ENCODE measurements at places on chromosomes 2 and 18.

DNA sequence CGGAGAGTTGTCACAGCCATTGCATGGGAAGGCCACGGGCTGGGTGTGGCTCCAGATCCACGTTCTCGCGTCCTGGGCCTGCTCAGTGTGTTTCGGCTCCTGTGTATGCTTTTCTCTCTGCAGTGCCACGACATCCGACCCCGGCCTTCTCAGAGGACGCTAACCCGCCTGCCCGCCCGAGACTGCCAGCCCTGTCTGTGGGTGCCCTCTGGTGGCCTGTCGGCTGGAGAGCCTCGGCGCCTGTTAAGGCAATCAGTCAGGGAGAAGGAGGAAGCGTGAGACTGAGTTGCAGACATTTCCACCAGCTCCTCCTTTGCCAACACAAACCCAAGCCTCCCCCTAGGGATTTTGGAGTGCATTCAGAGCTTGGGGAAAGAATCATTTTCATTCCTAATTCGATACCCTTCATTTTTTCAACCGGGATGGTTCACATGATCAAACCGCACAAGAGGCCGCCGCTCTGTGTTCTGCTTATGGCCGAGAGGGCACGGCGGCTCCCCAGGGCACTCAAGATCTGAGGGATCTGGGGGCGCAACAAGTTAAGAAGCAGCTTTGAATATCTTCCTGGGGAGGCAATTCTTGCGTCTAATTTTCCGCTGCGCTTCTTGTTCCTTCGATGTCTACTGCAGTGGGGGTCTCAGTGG lies 37.5 kb upstream of the ZBTB7C start:
- DNase-seq: peak; percentile 60

- DNase-seq: no peak
Measured at GRCh38 chr2:181613241-181613640, 43.7 kb downstream of the CERKL start.

- no peak for DNase-seq
Measured at GRCh38 chr2:134976074-134976702, 57.6 kb downstream of the CCNT2 start.

DNA sequence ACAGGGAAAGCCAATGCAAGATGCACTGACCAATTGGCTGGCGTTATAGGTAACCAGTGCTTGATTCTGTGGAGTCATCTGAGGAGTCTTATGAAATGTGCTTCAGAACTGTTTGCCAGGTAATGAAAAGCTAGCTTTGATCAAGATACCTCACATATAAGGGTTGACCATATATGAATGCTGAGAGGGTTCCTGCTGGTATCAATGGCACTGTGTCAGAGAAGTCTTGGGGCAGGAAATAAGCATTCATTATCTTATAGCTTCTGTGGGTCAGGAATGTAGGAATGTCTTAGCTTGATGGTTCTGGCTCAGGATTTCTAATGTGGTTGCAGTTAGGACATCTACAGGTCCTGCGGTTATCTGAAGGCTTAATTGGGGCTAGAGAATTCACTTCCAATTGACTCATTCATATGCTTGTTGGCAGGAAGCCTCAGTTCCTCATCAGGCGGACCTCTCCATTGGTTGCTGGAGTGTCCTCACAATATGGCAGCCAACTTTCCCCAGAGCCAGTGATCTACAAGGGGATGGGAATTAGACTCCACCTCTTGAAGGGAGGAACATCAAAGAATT lies 22.1 kb upstream of the TCF7L1 start:
- no peak for DNase-seq

GRCh38 chr18:75121266-75121665 lies 87.7 kb downstream of the PTGR3 start:
- DNase-seq: no peak

DNA sequence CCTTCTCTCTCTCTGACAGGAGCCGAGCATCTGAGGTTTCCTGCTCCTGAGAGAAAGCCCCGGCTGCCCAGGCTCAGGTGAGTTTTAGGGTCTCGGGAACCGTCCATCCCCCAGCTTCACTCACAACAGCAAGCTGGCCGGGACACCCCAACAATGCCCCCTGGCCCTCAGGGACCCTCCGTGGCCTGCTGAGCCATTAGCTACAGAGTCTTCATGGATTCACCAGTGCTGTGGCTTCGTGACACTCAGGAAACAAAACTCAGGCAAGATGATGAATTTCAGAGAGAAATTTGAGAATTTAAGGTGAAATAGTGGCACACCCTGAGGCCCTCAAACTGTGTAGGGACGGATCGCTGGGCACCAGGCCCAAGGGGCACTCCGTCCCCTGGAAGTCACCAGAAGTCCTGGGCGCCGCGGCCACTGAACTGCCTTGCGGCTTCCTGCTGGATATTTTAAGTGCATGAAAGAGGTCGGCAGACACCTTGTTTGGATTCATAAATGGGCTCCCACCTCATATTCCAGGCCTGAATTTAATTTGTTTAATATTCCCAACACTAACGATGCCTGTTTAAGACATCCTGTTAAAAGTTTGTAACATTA lies 368.3 kb upstream of the SALL3 start:
- DNase-seq: no peak

DNA sequence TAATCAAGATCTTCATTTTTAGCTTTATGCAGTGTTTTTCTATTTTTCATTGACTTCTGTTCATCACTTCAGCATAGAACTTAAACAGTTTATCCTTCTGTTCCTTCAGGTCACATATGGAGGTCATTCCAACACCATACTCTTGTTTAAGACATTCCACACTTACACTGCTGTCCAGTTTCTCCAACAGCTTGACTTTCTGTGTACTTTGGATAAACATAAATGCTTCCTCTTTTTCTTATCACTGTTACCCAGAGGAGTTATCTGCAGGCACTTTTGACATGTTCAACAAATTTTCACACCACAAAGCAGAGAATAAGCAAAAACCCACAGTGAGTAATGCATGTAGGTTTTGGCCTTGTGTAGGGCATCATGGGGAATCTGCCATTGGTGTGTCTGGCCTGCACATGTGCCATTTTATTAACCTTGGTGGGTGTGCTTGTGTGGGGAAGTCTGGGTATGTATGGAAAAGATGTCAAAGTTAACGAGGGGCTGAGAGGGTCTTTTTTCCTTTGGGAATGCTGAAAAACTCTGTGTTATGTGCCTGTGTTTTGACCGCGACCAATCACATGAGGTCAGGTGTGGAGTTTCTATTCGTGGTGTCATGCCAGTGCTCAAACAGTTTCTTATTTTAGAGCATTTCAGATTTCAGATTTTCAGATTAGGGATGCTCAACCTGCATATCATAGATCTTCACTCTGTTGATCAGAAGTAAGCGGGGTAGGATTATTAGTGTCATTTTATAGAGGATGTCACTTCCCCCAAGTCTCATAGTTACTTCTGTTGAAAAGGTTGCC lies 53.9 kb upstream of the ACVR1 start:
- DNase-seq: no peak

- DNase-seq: peak; percentile 42
Measured at GRCh38 chr2:25362434-25363145, 20.9 kb upstream of the DNMT3A start.

DNA sequence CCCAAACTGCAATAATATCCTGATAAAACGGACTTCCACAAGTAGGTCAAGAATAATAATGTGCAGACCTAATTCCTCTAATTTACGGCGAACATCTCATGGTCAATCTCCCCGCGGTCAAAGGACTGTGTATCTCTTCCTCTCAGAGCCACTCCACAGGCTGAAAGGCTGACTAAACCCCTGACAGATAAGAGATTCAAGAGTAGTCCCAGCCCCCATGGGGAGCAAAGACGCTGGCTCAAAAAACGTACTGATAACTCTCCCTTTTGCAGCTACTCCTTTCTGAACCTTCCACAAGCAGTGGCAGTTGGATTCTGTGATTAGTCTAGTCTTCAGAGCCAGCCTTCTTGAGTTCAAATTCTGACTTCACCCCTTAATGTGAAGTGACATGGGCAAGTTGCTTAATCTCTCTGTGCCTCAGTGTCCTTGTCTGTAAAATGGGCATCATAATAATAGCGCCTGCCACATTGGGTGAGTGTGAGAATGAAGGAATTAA lies 19.7 kb upstream of the IL18R1 start:
- DNase-seq: no peak

DNA sequence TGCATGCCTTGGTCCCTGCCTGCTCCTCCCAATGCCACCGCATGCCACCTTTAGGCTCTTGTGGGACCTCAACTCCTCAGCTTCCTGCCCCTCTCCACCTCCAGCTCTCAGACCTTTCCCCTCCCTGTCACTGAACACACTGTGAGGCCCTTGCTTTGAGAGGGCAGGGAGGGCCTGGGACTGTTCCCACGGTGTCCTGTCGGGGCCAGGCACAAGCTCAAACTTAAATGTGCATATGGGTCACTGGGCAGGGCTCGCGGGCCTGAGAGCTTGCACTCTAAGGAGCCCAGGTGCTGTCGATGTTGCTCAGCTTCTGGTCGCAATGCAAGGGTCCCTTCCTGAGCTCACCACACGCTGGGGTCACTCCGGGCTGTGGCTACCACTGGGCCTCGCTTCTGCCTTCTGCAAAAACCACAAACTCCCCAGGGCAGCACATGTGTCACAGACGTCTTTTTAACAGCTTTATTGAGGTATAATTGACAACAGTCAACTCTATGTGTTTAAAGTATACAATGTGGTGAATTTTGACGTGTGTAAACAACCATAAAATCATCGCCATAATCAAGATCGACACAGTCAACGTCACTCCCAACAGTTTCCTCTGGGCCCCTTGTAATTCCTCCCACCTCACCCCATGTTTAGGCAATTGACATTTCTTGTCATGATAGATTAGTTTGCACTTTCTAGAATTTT lies 11.9 kb upstream of the B3GNT7 start:
- no peak for DNase-seq

GRCh38 chr2:31353179-31353578 lies 61.4 kb downstream of the XDH start:
- no peak for DNase-seq

DNA sequence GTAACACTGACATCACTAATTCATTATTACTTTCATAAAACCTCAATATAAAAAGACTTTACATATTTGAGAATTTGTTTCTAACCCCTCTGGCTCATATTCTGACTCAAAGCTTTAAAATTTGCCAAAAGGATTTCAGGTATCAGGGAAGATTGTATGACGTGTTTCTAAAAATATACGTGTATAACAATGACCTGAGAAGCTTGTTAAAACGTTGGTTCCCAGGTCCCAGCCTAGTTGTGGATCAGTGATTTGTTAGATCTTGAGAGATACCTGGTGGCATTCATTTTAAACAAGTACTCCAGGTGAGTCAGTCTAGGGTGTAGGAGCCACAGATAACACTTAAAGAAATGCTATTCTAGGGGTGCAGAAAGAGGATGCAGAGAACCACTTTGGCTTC lies 1096.8 kb upstream of the NXPH2 start:
- no peak for DNase-seq

DNA sequence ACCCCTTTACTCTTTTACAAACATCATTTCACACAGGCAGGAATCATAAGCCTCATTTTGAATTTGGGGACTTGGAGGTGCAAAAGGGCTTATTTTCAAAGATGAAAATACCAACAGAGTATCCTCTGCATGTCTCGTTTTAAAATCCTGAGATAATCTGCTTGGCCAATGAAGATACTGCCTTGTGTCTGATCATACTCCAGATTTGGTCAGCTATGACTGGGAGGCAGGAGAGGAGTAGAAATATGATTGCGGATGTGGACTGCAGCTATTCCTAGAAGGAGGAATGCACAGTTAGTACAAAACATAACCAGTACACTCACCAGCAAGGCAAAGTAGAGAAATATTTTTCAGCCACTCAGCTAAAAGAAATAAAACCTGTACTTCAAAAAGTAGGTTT lies 342.3 kb downstream of the RPRM start:
- no peak for DNase-seq

DNA sequence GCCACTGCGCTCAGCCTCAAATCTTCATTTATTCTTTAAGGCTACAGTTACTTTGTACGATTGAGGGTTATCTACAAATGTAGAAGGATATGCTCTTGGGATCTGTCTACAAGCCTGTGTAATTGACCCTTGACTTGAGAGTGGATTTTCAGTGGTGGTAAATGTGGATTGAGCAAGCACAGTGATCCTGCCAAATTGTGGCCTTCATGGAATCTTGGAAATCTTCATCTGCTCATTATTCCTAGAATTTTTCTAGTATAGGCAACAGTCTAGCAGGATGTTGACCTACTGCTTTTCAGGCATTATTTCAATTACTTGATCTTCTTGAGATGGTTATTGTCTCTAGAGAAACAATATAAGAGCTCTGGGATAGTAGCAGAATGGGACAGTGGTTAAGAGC lies 226.1 kb upstream of the REV1 start:
- DNase-seq: no peak

DNA sequence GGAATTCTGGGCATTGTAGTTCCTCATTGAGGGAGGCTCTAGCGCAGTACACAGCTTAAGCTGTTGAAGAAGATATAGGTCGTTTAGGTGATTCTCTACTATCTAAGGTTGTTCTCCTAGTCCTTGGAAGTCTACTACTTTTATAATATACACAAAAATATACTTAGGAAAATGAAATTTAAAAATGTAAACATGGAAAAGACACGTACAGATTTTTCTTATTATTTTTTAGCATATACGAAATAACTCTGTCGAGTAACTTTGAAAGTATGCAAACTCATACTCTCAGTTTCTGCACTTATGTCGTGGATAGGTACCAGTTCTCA lies 272 bp upstream of the FASTKD1 start:
- no peak for DNase-seq

DNA sequence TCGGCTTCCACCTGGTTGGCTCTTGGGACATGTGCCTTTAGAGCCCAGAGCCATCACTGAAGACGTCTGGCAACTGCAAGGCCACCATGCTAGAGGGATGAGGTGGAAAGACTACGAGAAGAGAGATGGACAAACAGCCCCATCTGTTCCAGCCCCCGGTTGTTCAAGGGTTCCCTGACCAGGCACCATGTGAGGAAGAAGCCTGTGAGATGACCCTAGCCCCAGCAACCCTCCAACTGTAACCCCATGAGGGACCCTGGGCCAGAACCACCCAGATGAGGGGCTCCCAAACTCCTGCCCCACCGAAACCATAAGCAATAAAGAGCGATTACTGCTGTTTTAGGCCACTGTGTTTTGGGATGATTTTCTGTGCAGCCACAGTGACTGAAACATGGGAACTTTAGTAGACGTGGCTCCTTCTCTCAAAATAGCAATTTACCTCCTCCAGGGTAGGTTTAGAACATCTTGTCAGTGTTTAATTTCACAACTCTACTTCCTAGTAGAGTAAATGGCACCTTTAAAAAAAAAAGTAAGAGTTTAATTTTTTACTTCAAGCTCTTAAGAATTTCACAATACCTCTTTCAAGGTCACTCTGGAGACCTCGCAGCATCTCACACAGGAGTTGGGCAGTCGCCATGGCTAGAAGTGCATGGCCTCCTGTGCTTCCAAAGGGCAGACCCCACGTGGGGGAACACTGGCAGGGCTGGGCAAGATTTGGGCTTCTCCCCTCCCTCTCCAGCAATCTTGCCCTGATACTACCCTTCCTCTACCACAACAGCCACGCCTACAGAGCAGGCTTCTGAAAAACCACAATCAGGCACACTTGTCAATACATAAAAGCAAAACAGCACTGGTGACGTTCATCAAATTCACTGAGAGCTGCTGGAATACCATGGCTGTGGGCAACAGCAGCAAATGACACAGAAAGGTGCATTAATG lies 48.8 kb downstream of the TMEM163 start:
- peak; percentile 86 for DNase-seq

GRCh38 chr2:38523728-38524437 lies 78.8 kb downstream of the HNRNPLL start:
- no peak for DNase-seq
